SK-MEL-5 (cell line): ENCODE measurements at places on chromosomes 11 and 22.

- no peak for DNase-seq
These were observed 978 bp downstream of the C11orf87 start for GRCh38 chr11:109422870-109423465.

DNA sequence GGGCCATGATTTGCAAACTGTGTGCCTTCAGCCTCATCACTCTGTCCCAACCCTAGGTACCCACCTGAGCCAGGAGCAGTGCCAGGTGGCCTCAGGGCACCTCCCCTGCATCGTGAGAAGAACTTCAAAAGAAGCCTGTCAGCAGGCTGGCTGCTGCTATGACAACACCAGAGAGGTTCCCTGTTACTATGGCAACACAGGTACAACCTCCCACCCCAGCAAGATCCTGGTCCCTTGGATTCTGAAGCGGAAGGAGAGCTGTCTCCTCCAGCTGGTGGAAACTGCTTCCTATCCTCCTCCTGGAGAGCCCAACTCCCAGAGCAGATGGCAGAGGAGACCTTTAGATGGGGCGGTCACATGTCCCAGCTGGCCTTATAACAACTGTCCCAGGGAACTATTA lies 2.9 kb downstream of the ZP1 start:
- DNase-seq: no peak

DNA sequence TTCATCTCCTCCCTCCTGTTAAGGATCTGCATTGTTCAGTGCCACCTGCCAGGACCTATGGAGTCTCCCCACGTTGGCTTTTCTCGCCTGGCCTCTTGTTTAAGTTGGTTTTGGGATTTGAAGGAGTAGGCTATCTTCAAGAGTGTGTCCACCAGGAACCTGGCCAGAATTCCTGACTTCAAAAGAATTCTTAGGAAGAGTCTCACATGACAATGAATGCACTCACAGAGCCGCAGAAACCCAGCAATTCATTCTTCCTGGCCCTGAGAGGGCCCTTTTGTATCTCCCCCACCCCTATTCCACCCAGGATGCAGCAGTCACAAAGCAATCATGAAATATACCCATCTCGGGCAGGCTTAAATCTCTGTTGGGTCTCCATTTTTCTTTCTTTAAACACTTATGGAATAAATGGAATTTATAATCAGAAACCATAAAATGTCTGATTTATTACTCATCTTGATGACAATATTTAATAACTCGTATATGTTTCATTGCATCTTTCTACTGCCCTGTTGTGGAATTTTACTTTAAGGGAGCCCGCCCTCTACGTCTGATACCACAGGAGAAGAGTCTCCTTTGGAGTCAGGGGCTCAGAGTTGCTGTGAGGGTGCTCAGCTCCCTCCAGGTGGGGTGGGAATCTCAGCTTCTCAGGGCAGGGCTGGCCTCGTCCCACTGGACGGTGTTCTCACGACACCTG lies 507.0 kb downstream of the NTM start:
- peak; percentile 82 for DNase-seq

GRCh38 chr11:7292922-7293321 lies 41.2 kb downstream of the SYT9 start:
- DNase-seq: no peak

DNA sequence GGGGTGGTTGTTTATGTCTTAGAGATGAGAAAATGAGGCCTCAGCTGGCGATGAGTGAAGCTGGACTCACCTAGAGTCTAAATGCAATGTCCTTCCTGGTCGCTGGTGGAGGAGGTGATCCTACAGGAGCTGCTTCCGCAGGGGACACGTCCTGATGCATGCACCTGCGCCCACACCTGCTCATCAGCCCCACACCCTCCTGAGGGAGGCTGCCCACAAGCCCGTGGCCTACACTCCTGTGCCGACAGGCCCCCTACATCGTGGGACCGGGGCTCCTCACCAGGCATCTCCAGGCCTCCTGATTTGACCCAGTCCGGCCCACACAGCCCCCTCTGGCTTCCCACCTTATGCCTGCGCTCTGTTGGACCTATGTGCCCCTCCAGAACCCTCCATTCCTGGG lies 857.2 kb downstream of the TBC1D22A start:
- DNase-seq: no peak

GRCh38 chr11:120749395-120749794 lies 237.8 kb downstream of the GRIK4 start:
- no peak for DNase-seq

- no peak for DNase-seq
These were observed 21.2 kb downstream of the PPP6R3 start for GRCh38 chr11:68481579-68482240.

- DNase-seq: no peak
These were observed 19.0 kb downstream of the MCAM start for GRCh38 chr11:119297938-119298337.

DNA sequence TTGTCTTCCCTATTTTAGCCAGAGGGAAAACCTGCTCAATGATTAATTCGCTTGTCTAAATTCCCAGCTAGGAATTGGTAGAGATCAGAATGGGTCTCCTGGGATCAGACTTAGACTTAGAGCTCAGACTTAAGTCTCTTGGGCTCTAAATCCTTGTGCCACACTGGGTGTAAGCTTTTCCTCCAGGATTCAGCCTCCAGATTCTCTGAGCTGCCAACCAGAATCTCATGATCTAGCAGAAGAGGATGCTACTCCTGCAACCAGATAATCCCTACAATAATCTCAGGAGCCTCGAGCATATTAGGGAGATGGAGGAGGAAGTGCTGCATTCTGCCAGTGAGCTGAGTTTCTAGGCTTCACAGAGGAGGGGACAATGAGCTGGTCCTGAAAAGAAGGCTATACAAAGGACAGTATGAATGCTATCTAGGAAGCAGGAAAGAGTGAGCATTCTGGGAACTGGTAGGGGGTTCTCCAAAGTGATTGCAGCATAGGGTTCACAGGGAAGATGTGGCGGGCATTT lies 211.6 kb upstream of the SESN3 start:
- DNase-seq: no peak

GRCh38 chr11:123235117-123235655 lies 40.1 kb upstream of the CLMP start:
- peak; percentile 68 for DNase-seq
